ENCODE measurements at places on chromosomes 11 and 22.
A peak's percentile ranks its signal among the peaks of the same experiment; 100 is the strongest.

- no peak for DNase-seq
These were observed 273.7 kb upstream of the KIRREL3 start for GRCh38 chr11:127274328-127274676.

DNA sequence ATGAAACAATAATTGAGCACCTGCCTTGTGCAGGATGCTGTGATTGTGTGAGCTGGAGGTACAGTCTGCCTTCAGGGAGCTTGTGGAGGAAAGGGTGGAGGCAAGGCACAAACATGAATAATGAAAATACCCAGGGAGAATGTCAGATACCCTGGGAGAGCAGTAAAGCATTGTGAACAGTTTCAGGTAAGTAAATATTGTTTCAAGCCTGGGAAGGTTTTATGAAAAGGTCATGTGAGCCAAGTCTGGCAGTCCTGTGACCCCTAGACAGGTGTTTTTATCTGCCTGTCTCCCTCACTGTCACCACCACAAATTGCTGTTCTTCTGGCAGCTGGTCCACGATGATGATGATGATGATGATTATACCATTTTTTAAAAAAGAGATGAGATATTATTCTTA is 32.0 kb downstream of the SPECC1L start:
- DNase-seq, result no peak

DNA sequence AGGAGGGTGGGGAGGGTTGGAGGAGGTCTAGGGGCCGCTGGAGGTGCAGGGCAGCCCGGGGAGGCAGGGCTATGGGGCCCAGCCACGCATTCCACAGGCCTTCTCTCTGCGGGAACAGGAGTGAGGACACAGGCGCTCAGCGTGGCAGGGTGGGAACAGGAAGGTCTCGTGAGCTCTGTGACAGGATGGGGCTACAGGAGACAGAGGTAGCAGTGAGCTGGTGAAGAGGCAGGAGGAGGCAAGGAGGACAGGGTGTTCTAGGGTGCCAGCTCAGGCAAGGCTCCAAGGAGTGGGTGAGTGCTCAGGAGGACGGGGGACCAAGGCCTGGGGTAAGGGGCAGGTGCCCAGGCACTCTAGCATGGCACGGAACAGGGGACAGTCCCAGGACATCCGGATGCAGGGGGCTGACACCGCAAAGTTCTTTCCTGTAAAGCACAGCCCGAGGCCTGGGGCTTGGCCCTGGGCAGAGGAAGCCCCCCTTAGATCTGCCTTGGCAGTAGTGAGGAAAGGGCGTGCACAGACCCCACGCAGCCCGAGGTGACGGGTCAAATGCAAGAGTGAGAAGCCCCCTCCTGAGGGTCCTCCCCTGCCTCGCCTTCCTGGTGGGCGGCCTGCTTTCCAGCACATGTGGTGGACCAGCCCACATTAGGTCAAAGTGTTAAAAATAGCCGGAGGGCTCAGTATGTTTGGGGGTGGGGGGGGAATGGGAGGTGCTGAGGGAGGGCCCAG is 4.7 kb upstream of the NEAT1 start:
- no peak for DNase-seq

DNA sequence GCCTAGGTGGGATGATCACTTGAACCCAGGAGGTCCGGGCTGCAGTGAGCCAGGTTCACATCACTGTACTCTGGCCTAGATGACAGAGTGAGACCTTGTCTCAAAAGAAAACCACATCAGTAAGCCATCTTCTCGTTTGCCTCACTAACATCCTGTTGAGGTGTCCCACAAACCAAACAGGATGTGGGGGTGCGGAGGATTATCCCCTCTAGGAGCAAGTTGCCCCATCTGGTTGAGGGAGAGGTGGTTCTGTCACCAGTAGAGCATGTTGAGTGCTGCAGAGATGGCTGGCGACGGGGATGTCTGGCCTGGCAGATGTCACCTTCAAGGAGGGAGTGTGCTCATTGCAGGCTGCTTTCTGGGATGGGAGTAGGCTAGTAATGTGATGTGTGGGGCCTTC is 72.4 kb downstream of the ZNRF3 start:
- DNase-seq, result peak; percentile 18

DNA sequence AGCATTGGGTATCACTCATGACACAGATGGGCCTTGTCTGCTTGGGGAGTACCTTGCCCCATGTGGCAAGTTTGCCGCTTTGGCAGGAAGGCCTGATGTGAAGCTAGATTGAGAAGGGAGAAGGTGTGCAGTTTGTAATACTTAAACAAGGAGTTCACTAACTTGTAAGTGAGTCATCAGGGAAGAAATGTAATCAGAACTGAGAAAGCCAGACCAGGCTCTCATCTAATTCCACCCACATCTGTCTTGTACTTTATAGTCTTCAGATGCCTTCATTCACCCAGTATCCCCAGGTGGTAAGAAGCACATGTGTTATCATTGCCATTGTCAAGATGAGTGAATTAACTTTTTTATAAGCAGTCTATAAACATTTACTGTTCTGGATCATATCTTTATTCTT is 116.0 kb upstream of the DDI1 start:
- peak; percentile 44 for DNase-seq

GRCh38 chr11:2762031-2762380 is 62.2 kb upstream of the KCNQ1OT1 start:
- DNase-seq, result no peak

DNA sequence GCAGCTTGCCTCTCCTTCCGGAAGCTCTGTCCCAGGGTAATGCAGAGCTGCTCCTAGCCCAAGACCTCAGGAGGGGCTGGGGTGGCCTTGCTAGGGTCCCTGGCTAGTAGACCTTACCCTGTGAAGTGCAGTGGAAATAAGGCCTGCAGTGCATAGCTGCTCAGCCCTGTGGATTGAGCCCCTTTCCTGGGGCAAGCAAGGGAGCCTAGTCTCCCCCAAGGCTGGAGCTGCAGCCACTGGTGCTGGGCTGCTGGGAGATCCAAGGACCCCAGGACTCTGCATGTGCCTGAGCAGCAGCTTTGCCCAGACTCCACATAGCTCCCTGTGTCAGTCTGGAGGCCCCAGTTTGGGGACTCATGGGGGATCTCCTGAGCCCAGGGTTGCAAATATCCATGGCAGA is 57.9 kb downstream of the FANCF start:
- DNase-seq, result no peak

DNA sequence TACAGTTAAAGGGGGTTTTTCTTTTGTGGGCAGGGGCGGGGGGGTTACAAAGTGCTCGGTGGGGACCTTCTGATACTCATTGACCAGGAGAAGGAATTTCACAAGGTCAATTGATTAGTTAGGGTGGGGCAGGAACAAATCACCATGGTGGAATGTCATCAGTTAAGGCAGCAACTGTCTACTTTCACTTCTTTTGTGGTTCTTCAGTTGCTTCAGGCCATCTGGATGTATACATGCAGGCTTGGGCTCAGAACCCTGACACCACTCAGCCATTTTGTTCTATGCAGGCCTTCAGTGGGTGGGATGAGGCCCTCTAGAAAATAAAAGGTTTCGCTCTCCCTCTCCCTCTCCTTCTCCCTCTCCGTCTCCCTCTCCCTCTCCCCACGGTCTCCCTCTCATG is 29.6 kb downstream of the TSPAN32 start:
- DNase-seq, result no peak

- DNase-seq, result no peak
These were observed 759 bp downstream of the DESI1 start for GRCh38 chr22:41619979-41620588.

DNA sequence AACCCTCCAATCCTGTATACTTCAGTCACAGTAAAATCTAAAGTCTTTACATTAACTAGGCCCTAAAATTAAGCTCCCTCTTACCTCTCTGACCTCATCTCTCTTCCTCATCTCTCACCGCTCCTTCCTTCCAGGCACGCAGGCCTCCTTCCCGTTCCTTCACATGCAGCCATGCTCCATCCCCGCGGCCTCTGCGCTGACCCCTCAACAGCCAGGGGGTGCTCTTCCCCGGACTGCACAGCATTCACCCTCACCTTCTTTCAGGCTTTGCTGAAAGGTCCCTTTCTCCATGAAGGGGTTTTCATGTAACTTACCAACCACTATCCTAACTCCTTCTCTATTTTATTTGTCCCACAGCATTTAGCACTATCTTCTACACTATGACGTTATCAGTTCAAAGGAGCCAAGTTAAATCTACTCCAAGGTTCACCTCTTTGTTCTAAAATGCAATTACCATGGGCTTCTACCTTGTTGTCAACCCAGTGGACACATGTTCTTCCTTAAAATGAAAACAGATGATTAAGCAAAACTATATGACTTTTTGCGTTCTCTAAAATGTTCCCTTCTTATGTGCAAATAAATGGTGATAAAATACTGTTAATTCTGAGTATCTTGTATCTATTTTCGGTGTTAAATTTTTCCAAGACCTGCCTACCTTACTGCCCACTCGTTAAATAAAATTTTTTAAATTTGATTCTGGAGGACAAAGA is 57.8 kb upstream of the APOA1 start:
- DNase-seq, result peak; percentile 25

DNA sequence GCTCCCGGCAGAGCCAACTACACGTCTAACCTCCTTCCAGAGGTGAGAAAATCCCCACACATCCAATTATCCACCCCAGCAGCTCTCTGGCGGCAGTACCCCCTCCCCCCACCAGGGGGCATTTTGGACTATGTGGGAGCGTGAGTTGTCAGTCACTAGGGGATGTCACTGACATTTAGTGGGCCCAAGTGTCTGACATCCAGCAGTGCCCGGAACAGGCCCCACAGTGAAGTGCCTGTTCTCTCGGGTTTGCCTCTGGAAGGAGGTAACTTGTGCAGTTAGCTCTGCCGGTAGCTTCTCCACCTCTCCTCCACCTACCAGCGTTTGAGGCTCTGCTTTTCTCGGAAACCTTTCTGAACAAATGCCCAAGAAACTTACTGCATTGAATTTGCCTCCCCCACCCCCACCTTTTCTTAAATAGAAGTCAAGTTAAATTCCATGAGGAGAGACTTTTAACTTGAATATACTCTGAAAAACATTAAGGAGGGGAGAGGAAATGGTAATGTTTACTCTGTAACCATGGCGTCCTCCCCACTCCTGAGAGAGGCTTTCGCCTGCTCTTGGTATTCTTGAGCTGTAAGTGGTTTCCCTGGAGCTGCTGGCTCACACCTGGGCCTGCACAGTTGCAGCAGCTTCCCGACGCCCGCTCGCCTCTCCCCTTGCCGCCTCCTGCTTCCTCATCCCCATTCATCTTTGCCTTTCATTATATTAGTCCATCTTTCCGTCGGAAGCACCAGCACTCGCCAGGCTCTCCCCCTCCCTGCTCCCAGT is 112.8 kb downstream of the WNT7B start:
- DNase-seq, result peak; percentile 38
